ENCODE measurements at places on chromosomes 12 and 14. TPM values are rescaled to one million over a fixed set of nuclear protein-coding genes. Genes with fewer than 3 reads are reported as not detected.

GRCh38 chr12:46439793-46440511 lies 67.4 kb upstream of the SLC38A2 start:
- DNase-seq, result no peak

DNA sequence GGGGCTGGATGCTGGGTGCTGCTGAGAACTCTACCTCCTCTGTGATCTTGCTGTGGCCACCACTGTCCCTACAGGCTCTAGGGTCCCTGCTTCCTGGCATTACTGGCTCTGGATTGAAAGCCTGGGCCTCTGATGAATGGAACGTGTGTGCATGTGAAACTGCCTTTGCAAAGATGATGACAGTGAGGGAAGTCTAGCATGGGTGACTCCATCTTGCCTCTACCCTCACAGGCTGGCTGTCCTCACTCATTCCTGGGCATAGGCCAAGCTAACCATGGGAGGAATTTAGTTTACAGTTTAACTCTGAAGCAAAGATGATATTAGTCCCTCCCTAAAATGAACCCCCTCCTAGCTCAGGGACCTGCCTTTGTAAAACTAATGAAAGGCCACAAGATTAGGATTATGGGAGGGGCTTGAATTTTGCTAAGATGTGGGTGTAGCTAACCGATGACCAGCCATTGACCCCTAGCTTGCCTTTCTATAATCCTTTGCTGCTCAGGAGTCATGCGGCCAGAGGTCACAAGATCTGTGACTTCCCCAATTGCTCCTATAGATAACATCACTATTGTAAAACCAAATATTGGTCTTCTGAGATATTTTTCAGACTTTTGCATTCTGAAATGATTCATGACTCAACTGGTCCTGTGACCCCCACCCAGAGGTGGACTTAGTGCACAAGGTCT lies 2.2 kb upstream of the C1S start:
- peak; percentile 24 for DNase-seq

- DNase-seq, result no peak
These were observed 693.0 kb downstream of the NRXN3 start for GRCh38 chr14:78863143-78863542.

GRCh38 chr12:110557300-110557699 lies 25.8 kb downstream of the PPTC7 start:
- no peak for DNase-seq

- DNase-seq, result no peak
These were observed 291.4 kb downstream of the NAV3 start for GRCh38 chr12:78121969-78122610.

GRCh38 chr14:25570483-25570882 lies 520.5 kb upstream of the STXBP6 start:
- DNase-seq, result no peak

DNA sequence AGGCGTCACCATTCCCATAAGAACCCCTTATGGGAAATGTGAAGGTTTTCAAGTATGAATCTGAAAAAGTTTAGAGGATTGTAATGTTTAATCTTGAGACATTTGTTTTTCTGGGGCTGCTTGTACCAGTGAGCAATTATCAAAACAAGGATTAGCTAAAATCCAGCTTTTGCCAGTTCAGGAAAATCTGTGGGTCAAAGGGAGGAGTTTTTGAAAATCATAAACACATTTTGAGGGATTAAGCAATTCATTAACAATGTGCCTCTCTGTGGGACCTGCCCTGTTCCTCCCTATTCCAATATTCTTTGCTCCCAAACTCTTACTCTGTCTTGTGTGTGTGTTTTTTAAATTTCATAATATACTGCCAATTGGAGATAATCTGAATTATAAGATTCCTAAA lies 11.7 kb upstream of the DAAM1 start:
- DNase-seq, result no peak

- no peak for DNase-seq
These were observed 3.1 kb downstream of the SINHCAF start for GRCh38 chr12:31322801-31323207.

DNA sequence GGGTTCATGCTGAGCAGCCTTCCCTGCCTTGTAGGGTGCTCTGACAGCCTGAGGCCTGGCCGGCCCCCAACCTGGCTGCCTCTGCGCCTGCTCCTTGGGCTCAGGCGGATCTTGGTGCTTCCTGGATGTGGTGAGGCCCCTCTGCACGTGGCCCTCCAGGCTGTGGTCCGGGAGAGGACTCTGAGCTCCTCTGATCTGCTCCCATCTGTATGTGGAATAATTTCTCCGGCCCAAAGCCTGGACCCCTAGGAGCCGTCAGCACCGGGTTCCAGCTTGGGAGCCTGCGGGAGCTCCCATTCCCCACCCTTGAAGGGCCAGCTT lies 21.3 kb upstream of the EIF2B2 start:
- no peak for DNase-seq

- DNase-seq, result no peak
These were observed 15.8 kb downstream of the FAM222A start for GRCh38 chr12:109729371-109729781.

DNA sequence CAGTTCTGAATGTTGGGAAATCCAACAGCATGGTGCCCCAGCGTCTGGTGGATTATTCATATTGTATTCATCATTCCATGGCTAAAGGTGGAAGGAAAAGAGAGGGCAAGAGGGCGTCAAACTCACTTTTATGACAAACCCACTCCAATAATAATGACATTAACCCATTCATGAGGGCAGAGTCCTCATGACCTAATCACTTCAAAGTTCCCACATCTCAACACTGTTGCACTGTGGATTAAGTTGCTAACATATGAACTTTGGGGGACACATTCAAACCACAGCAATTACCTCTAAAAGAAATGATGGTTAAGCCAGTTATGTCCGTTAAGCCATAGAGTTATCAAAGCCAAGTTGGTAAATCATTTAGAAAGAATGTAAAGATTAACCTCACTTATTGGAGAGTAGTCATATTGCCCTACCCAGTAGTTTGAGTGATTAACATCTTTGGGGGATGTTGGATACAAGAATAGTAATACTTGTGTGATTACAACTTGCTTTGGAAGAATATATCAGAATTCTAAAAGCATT lies 212.4 kb upstream of the FLRT2 start:
- no peak for DNase-seq

DNA sequence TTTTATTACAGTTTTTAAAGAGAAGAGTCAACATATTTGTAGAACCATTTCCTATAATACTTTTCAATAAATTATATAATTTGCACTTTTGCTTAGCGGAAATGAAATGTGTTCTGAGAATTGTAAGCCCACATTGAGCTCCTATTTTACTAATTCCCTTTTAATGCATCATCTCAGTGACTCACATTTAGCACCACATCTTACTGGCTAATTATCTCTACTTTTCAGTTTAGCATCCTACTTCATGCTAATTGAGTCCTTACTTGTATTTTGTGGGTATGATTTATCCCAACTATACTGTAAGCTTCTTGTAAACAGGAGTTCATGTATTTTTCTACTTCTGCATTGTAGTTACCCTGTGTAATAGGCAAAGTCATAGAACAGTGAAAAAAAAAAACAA lies 67.5 kb downstream of the TMX1 start:
- no peak for DNase-seq

DNA sequence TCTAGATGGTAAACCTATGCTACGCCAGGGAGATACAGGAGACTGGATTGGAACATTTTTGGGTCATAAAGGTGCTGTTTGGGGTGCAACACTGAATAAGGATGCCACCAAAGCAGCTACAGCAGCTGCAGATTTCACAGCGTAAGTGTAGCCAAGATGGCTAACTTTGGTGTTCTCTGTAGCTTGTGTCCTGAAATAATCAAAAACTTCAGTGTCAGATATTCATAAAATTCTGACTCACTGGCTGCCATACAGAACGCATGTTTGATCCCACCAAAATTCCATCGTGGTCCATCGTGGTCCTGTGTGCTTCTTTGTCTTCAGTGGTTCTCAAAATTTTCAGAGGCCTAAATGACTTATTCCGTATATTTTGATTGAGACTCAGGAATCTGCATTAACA lies 1.3 kb downstream of the STRAP start:
- DNase-seq, result no peak

GRCh38 chr14:78644824-78645559 lies 474.8 kb downstream of the NRXN3 start:
- DNase-seq, result no peak

DNA sequence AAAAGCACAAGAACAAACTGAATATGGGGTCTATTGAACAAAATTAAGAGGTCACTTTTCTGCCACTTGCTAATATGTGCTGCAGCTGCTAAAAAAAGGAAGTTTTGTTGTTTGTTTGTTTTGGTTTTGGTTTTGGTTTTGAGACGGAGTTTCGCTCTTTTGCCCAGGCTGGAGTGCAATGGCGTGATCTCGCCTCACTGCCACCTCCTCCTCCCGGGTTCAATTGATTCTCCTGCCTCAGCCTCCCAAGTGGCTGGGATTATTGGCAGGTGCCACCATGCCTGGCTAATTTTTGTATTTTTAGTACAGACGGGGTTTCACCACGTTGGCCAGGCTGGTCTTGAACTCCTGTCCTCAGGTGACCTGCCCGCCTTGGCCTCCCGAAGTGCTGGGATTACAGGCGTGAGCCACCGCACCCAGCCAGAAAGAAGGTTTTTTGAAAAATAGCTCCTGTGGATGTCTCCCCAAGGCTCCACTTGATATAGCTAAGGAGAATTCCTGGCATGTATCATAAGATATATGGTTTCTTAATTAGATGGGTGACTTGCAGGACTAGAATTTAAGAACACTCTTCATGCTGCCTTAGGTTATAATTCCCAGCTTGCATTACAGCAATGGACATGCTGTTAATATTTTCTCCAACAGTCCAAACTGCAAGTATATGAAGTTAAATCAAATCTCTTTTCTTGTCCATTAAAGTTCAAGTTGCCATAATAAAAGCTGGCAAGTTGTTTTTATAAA lies 237.6 kb upstream of the AMIGO2 start:
- DNase-seq, result no peak

Gene AMIGO2
- total RNA-seq, result 1.3 TPM

Gene GSG1
- not detected for total RNA-seq

Gene HIGD1C
- not detected for total RNA-seq

Gene TMPRSS12
- total RNA-seq, result not detected

Gene RPL10L
- not detected for total RNA-seq

Gene KRT85
- not detected for total RNA-seq

Gene CDKN3
- total RNA-seq, result 4.7 TPM

Gene SLC10A1
- not detected for total RNA-seq

Gene CLEC2A
- not detected for total RNA-seq

Gene RAPGEF3
- 26.3 TPM for total RNA-seq

Gene AQP2
- total RNA-seq, result not detected

Gene AQP5
- not detected for total RNA-seq

Gene CDH24
- total RNA-seq, result 2.6 TPM

All from cardiac septum (tissue), 1 donor.